Activated CD4-positive, CD25-positive, alpha-beta regulatory T cell treated with anti-CD3 and anti-CD28 coated beads, Interleukin-2, amount 50 U/mL, for 72 hours (primary cell): ENCODE measurements at places on chromosomes 5 and 9.

DNA sequence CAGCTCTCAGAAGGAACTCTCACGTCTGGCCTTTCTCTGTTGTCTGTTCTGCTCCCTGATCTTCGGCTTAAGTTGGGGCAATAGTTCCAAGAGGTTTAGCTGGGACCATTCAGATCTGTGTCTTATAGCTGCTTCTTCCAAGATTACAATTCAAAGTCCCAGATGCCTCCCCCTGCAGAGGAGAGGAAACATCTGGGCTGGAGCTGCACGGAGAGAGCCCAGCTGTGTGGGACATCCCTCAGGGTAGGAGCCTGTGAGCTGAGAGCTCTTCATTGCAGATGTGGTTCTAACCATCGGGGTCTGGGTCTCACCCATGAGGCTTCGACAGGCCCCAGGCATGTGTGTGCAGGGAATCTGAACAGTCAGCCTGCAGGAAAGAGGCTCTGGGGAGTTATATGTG lies 9.0 kb upstream of the PHF19 start:
- DNase-seq = no peak

DNA sequence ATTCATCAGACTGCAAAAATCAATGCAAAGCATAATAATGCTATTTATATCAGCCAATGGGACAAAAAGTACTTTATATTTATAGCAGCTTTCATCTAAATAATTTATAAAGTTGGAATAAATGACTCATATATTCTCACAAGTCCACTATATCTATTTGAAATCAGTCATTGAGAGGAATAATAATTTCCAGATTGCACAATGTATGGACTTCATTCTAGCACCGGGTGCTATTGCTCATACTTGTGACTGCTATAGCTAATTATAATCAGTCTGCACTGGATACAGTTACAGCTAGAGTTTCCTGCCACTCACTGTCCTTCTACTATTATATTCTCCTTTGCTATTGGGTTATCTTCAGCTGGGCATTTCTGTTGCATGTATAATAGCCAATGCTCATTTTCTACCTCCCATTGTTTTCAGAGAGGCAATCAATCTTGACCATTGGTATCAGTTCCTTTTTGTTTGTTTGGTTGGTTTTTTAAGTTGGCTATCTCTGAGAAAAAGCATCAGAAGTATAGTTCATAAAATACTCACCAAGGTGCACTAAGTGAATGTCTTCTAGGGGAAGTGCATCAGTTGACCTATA lies 1.9 kb downstream of the CDH18 start:
- no peak for DNase-seq

- DNase-seq = no peak
These were observed 15.9 kb upstream of the RUFY1 start for GRCh38 chr5:179534431-179534830.

GRCh38 chr5:135534609-135535419 lies 950 bp downstream of the NEUROG1 start:
- no peak for DNase-seq

GRCh38 chr5:151917904-151918303 lies 6.7 kb downstream of the GLRA1 start:
- DNase-seq = no peak

DNA sequence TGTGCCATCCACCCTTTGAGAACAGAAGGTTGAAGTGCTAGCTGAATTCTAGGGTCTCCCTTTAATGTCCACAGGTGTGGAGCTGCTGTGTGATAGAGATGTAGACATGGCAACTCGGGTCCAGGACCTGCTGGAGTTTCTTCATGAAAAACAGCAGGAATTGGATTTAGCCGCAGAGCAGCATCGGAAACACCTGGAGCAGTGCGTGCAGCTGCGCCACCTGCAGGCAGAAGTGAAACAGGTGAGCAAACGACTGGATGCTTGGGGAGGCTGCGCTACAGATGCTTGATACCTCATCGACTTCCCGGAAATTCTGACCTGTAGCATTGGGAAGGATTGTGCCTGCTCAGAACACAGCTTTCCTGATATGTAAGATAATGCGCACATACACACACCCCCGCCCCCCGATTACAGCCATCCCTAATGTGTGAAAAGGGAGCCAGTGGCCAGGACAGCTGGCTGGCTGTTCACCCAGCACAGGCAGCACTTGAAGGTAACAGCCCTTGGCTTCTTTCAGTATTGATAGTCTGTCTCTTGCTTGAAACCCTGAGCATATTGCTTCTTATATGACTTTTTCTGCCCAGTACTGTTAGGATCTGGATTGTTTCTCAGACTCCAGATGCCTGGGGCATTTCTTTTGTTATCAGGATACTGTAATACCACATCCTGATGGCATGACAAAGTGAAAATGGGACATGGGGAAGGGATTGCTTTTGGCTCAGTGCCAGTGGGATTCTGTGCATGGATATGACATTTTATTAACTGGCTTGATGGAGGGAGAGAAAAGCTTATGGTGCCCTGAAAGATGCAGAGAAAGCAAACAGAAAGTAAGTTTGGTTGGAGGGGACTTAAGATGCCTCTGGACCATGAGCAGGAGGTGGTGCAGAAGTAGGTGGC lies 216.8 kb upstream of the OTULINL start:
- no peak for DNase-seq

DNA sequence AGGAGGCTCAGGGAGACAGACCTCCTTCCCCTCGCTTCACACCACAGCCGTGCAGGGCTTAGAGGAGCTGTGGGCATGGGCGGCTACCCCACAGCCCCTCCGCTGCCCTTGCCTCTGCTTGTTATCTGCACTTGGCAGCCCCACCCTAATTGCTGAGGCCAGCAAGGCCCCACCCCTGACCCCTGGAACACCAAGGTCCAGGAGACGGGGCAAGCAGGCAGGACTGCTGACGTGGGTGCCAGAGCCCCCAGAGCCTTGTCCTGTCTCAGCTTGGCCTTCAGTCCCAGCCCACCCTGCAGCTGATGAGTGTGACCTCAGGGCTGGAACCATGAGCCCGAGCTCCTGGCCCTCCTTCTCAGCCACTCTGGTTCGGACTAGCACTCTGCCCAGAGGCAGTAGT lies 29.1 kb upstream of the NEURL1B start:
- no peak for DNase-seq

DNA sequence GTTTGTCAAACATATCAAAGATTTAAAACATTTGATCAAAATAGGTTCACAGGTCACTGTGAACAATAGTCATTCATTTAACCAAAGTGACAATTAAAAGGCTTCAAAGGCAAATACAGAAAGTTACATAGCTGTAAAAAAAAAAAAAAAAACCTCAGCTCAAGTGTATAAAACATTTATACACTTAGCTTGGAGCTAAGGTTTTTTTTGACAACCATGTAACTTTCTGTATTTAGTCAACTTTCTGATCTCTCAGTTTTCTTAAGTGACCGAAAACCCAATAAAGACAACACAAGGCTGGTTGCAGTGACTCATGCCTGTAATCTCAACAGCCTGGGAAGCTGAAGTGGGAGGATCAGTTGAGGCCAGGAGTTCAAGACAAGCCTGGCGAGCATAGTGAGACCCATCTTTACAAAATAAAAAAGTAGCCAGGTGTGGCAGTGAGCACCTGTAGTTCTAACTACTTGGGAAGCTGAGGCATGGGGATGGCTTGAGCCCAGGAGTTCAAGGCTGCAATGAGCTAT lies 16.4 kb upstream of the UBTD2 start:
- no peak for DNase-seq

DNA sequence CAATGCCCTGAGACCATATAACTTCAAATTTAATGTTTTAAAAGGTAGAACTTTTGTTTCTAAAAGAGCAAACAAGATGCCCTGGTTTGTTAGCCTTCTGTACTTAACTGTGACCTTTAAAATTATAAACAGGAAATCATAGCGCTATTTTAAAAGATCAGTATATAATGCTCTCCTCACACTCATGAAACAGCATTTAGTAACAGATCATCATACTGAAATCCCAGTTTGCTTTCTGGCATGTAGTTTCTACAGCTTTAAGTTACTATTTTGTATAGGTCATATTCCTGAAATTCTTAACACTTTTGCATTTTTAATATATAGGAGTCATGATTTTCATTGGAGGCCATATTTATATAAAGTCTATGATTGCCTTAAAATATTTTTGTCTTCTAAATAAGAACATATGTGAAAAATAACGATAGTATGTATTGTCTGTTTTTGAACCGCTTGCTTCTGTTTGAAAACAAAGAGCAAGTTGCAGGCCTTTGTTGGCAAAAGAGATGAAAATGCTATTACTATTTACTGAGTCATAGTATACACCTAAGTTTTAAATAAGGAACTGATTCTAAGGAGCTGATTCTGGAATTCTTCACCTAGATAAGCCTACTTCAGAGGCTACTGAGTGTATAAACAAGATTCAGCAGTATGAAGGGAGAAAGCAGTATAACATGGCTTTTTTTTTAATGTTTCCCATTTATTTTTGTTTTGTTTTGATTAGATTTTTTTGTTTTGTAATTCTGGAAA lies 20.5 kb downstream of the SRFBP1 start:
- DNase-seq = no peak

GRCh38 chr5:9739135-9739534 lies 109.0 kb upstream of the TAS2R1 start:
- DNase-seq = no peak

DNA sequence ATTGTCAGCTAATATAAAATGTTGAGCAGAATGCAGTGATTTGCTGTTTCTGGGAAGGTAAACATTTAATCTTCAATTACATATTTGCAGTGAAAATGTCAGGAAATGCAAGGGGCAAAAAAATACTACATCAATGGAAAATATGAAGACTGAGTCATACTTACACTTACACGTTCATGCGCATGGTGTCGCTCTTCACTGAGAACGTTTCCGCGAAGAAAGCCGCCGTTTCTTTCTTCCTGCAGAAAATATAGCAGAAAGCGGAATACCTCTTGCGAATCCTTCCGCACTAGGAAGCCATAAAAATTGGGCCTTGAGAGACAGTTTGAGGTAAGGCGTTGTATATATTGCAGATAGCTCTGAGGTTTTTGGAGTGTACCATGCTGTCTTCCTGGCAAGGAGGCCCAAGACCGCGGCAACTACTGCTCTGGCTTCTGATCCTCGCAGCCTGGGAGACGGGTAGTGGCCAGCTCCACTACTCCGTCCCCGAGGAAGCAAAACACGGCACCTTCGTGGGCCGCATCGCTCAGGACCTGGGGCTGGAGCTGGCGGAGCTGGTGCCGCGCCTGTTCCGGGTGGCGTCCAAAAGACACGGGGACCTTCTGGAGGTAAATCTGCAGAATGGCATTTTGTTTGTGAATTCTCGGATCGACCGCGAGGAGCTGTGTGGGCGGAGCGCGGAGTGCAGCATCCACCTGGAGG lies at the start of gene PCDHA13:
Gene PCDHA13, plus strand, starts transcription at position 236 of the 702 bp plus-strand sequence. Its CDS starts 145 bp downstream, at position 381.
- DNase-seq = no peak

GRCh38 chr9:133237035-133237731 lies 28.1 kb upstream of the OBP2B start:
- no peak for DNase-seq

DNA sequence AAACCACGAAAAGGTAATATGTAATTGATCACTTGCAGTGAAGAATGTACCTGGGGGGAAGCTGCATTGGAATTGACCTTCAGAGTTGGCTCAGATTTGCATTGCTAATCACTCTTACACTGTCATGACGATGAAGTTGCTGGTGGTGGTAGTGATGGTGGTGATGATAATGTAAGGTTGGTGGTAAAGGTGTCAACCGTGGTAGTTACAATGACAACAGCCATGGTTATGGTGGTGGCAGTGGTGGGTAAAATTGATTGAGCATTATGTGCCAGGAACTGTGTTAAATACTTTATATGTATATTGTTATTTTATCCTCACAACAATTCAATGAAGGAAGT lies 282.4 kb downstream of the NR3C1 start:
- no peak for DNase-seq

- DNase-seq = no peak
These were observed 33.0 kb downstream of the FKBP15 start for GRCh38 chr9:113187929-113188595.

DNA sequence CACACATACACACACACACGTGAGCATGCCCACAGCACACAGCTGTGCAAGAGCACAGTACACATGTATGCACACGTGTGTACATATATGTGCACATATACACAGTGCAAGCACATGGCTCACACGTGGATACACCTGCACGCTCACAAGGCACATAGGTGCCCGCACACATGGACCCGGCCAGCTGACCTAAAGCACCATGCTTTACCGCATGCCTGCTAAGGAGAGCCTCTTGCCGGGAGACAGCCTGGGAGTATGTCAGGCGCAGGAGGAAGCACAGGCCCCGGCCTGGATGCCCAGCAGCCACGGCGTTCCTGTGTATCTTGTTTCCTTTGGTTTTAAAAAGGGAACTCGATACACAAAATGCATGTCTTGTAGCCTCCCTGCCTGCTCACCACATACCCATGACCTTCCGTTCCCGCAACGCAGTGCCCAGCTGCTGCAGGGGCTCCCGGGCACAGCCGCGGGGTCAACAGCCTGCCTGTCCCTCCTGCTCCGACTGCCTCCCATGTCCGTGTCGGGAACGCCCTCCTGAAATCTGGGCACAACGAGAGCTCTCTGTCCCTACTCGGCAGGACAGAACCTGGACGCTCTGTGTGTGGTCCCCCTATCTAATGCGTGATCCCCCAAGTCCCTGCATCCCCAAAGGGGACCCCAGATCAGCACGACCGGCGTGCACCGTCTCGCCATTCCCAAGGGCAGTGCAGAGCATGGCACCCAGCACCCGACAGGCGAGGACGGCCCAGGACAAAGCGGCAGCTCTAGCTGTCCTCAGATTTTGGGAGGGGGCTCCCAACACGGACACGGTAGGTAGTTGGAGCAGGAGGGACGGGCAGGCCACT lies 3.6 kb downstream of the SLC12A7 start:
- DNase-seq = no peak

DNA sequence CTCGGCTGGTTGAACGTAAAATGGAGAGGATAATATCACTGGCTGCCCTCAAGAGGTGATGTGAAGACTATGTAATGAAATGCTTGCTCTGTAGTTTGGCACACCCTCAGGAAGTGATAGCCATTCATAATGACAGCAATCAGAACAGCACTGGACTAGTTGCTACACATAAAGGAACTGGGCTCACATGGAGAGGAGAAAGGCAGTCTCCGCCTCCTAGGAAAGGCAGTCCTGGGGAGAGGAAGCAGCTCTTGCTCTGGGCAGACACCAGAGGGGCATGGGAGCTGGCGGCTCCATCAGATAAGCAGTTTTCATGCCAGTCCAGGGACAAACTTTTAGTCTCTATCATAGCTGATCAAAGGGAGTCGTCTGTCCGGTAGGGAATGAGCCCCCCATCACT lies 46.9 kb downstream of the ARHGEF37 start:
- DNase-seq = no peak

- DNase-seq = no peak
These were observed 59.4 kb upstream of the C5orf46 start for GRCh38 chr5:147965715-147966114.

DNA sequence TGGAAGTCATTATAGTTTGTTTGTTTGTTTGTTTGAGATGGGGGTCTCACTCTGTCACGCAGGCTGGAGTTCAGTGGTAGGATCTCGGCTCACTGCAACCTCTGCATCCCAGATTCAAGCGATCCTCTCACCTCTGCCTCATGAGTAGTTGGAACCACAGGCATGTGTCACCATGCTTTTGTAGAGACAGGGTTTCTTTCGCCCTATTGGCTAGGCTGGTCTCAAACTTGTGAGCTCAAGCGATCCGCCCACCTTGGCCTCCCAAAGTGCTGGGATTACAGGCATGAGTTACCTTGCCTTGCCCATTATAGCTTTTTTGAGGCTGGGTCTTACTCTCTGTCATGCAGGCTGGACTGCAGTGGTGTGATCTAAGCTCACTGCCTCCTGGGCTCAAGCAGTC lies 28.8 kb downstream of the NSD1 start:
- no peak for DNase-seq
